A549 treated with AZD2906 at 1 μM for 4 hours (cell line): ENCODE measurements at places on chromosomes 5 and 9. TPM values are rescaled to one million over a fixed set of nuclear protein-coding genes. Genes with fewer than 3 reads are reported as not detected.

The CENPK gene
- total RNA-seq = 24.2 to 31.2 TPM (median 25.5 TPM) in 5 replicates

The HRH2 gene
- 0.34 to 0.55 TPM (median 0.50 TPM) in 5 replicates for total RNA-seq

The BAG1 gene
- 113 to 132 TPM (median 127 TPM) in 5 replicates for total RNA-seq

The SLC6A3 gene
- total RNA-seq = 1.00 to 2.2 TPM (median 1.3 TPM) in 5 replicates

The C5orf58 gene
- total RNA-seq = not detected in 5 replicates

The PIP5K1B gene
- 0.04 TPM in 1 of 5 replicates, not detected in the others for total RNA-seq

The IL5 gene
- not detected in 5 replicates for total RNA-seq

The CDKN2B gene
- not detected in 5 replicates for total RNA-seq

The NMUR2 gene
- 0.08 to 0.17 TPM (median 0.09 TPM) in 5 replicates for total RNA-seq

The FST gene
- 1.3 to 2.0 TPM (median 1.6 TPM) in 5 replicates for total RNA-seq

The PTGS1 gene
- 1.5 to 2.0 TPM (median 1.8 TPM) in 5 replicates for total RNA-seq

The SPATA31C1 gene
- not detected in 5 replicates for total RNA-seq

The SPATA31E1 gene
- 0.01 TPM in 1 of 5 replicates, not detected in the others for total RNA-seq

The TPM2 gene
- total RNA-seq = 647 to 712 TPM (median 698 TPM) in 5 replicates

The HMMR gene
- 19.7 to 28.1 TPM (median 22.9 TPM) in 5 replicates for total RNA-seq

The SLC36A2 gene
- not detected in 5 replicates for total RNA-seq

The PCDHB8 gene
- 0.24 to 0.28 TPM (median 0.26 TPM) in 5 replicates for total RNA-seq

The CYSRT1 gene
- 3.0 to 5.0 TPM (median 5.0 TPM) in 5 replicates for total RNA-seq

The TMEM174 gene
- not detected in 5 replicates for total RNA-seq

The DOK3 gene
- total RNA-seq = 1.8 to 5.3 TPM (median 3.6 TPM) in 5 replicates

The PAPPA gene
- total RNA-seq = 23.2 to 30.4 TPM (median 29.1 TPM) in 5 replicates
